PC-9 (cell line): ENCODE measurements at places on chromosomes 4 and X. TPM values are rescaled to one million over a fixed set of nuclear protein-coding genes. Genes with fewer than 3 reads are reported as not detected.
A peak's percentile ranks its signal among the peaks of the same experiment; 100 is the strongest.

Gene SCRG1
- total RNA-seq: not detected in 2 replicates

Gene TRIM75
- not detected in 2 replicates for total RNA-seq

DNA sequence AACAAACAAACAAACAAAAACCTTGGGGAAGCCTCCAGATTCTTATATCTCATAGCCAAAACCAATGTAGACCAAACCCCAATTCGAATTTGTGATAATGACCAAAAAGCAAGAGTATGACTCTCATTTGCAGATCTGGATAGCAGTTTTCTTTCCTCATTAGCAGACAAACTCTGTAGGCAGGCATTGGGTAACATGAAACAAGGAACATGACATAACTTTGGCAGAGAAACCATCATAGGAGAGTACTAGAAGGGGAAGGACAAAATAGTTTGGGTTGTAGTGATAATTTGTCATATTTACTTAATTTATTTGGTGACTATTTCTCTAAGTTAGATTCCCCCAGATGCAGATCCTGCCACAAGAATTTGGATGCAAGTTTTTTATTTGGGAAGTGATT lies 187.8 kb downstream of the MID1IP1 start:
- DNase-seq: no peak

GRCh38 chr4:151045907-151046306 lies 30.8 kb upstream of the LRBA start:
- DNase-seq: peak; percentile 15

DNA sequence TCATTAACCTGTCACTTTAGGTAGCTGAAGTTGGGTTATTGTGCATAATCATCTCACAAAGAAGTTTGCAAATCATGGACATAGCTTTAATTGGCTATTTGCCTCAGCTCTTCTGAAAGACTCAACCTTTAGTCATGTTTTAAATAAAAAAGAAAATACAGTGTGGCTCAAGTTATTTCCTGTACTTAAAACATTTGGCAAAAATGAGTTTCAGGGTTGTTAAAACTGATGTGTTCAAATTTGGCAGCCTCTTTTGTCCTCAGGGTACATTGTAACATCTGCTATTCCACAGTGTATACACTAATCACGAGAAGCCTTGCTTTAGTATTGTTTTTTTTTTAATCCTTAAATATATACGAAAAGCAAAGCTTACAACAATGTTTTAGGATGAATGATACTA lies 31.5 kb upstream of the HPGD start:
- no peak for DNase-seq

- no peak for DNase-seq
Observed at GRCh38 chr4:109424093-109424841, 9.3 kb upstream of the SEC24B start.

DNA sequence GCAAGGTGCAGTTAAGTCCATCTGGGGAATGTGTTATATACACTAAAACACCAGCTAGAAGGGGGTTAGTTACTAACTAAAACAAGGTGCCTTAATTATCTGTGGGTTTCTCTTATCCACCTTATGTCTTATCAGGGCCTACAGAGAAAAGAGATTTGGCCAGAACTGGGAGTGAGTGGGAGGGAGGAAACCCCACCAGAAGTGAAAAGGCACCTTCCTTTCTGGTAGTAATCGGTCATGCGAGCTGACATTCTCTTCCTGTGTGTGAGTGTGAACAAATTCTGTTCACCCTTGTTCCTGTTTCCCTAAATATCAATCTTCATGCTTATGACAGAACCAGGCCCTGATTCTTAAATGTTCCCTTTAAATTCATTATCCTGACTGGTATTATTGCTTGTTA lies 43.5 kb downstream of the SRPX2 start:
- DNase-seq: no peak

DNA sequence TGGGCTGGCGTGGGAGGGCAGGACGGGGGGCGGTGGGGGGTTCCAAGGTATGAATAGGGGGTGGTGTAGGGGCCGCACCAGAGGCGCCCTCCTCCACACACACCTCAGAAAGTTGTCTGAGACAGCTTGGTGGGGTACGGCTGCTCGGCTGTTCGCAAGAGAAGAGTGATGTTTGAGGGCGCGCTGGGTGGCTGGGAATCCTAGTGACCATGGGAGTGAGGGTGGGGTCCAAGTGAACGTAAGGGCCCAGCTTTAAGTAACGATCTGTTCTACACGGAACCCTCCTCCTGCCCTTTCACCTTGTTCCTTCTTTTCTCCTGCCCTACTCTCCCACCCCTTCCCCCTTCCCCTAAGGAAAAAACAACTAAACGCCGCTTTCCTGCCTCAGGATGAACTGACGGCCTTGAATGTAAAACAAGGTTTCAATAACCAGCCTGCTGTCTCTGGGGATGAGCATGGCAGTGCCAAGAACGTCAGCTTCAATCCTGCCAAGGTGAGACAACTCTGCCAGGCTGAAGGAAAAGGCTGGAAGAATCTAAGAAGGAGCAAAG lies 664 bp downstream of the MED12 start:
- DNase-seq: no peak

GRCh38 chrX:776529-777230 lies 146.1 kb downstream of the SHOX start:
- DNase-seq: peak; percentile 80

- DNase-seq: no peak
Observed at GRCh38 chrX:154460326-154460725, 2.2 kb downstream of the PLXNA3 start.

GRCh38 chr4:63169836-63170235 lies 1239.4 kb downstream of the TECRL start:
- no peak for DNase-seq

GRCh38 chr4:175253184-175253902 lies 335.2 kb downstream of the ADAM29 start:
- no peak for DNase-seq

DNA sequence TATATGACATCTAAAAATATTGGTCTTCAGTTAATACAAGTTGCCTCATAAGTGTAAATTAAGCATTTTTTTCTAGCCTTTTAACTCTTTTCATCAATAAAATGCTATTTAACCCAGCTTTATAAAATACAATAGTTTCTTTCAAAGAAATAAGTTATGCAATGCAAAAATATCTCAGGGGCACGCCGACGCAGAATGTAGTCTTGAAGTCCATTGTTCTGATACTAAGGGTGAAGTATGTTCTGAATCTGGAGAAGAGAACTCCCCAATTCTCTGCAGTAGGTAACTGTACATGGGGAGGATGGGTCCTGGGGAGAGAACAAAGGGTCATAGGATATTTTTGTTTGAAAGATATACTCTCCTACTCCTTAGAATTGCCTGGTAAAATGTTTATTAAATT lies 256.6 kb upstream of the NDST4 start:
- no peak for DNase-seq

- DNase-seq: no peak
Observed at GRCh38 chr4:188551156-188551555, 411.9 kb downstream of the TRIML1 start.

GRCh38 chr4:106222548-106222947 lies 93.5 kb downstream of the TBCK start:
- no peak for DNase-seq

GRCh38 chr4:73704314-73705055 lies 35.9 kb upstream of the CXCL8 start:
- peak; percentile 87 for DNase-seq

DNA sequence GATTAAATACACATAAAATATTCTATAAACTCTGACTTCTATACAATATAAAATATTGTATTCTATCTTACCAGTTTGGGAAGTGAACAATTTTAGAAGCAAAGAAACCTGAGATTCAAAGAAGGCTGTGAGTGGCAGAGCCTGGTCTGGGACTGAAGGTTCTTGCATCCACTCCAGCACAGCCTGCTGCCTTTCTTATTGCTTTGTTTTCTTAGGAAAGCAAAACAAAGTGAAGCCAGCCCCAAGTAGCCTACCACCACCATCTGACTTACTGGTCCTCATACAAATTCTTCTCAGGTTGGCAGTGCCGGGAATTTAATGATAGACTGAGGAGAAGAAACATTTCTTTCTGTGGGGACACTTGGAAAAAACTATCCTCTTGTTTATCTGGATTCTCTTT lies 129.7 kb upstream of the SMAD1 start:
- no peak for DNase-seq

- no peak for DNase-seq
Observed at GRCh38 chr4:10160281-10160856, 43.8 kb upstream of the WDR1 start.

DNA sequence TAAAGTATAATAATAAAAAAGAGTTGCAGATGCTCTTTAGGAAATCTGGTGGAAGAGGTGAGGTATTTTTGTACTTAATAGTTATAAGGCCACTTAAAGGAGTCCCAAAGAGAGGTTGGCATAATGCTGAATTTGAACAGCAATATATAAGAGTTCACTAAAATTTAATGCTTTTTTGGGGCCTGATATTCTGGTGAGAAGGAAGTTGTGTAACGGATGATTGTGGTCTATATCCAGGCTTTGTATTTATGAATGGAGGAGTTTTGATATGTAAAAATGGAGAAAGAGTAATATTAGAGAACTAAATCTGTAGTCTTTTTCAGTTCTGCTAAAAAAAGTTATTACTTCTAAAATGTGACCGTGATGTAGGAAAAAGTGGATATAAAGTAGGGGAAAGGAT lies 20.4 kb downstream of the BMP2K start:
- DNase-seq: no peak

DNA sequence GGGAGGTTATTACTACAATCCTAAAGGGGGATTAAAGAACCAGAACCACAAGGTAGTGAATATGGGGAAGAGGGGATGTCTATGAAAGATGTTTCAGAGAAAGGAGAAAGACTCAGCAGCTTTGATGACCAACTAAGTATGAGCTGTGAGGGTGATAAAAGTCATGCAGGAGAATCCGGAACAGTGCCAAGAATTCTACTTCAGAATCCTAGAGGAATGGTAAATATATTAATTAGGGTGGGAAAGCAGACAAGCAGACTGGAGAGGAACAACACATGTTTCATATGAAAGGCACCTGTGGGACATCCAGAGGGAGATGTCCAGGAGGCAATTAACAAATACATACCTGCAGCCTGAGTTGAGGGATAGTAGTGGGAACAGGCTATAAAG lies 642.2 kb upstream of the DIPK2B start:
- DNase-seq: no peak

DNA sequence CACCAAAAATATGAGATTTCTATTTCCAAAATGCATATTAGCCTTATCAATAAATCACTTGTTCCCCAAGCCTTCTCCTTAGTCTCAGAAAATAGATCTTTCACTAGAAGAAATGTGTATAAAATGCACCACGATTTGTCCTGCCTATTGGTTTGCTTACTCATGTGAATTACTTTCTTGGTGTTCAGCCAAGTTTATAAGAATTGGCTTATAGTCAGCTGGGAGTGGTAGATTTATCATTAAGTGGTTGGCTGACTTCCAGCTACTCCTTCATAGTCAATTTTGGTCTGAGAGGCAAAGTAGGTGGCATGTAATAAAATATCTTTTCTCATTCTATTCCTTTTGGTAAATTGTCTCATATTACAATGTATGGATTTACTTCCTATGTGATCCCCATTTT lies 1.3 kb downstream of the SULT1E1 start:
- DNase-seq: no peak

DNA sequence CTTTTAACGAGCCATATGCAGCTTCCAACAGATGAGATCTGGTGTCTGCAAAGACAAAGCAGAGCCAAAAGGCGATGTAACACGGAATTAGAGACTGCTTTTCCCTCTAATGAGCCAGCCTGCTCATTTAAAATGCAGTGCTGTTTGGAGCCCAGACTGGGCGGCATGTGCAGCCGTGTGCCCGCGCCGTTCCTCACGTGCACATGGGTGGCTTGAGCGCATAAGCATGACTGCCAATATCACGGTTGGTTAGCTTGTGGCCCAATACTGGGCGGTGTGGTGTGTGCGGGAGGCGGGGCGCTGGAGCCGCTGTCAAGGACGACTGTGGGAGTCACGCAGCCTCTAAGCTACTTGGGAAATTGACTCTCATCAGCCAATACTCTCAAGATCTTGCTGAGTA lies 87.0 kb upstream of the SCOC start:
- DNase-seq: no peak

- peak; percentile 72 for DNase-seq
Observed at GRCh38 chrX:131812847-131813825, 210.0 kb upstream of the STK26 start.
